ENCODE measurements at places on chromosomes 1 and 21.

DNA sequence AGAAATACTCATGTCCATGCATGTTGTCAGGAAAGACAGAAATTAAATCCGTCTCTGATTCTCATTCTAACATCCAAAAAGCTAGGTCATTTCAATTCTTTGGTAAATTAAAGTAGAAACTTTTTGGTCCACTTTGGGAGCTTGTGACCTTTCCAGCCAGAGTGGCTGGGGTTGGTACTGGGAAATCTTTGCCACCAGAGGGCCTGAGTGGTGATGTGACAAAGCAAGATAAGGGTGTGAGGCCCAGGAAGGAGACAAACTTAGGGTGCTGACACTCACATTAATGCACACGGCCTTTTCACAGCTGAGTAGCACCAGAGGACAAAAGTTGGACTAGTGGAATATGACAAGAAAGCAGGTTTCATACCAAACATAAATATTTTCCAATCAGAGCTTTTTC, 144.3 kb downstream of the DNM3 start:
- peak; percentile 13 for DNase-seq

GRCh38 chr1:30895382-30895943, 13.1 kb downstream of the SDC3 start:
- DNase-seq = no peak

DNA sequence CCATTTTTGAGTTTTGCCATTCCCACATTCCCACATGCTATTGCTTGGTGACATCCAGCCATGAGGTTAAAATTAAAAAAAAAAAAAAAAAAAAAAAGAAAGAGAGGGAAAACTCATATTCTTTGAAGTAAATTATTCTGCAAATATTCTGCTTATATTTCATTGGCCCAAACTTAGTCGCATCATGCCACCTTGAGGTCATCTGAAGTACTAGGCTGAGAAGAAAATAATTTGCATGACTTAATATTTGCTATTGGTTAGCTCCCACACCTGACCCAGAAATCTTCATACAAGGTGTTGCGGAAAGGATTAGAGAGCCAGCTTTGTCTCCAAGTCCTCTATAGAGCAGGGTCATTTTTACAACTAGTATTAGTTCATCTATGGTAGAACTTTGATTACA, 2206.0 kb downstream of the MRPL39 start:
- DNase-seq = peak; percentile 64

GRCh38 chr1:74857676-74858075, 124.7 kb downstream of the TYW3 start:
- DNase-seq = no peak

DNA sequence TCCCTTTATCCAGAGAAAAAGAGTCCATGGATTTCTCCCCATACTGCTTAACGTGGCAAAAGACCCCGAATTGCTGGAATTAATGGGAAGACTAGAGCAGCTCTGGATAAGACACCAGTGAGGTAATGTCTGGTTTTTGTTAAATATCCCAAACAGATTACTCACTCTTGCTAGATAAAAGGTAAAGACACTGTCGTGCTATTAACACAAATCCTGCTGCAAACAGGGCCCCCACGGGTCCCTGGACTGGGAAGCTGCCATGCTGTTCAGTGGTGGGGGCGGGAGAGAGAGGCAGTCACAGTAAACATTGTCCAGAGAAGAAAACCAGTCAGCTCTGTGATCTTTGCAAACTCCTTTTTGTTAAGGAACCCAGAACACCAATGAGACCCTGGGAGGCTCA, 15.2 kb upstream of the SRP9 start:
- DNase-seq = no peak

DNA sequence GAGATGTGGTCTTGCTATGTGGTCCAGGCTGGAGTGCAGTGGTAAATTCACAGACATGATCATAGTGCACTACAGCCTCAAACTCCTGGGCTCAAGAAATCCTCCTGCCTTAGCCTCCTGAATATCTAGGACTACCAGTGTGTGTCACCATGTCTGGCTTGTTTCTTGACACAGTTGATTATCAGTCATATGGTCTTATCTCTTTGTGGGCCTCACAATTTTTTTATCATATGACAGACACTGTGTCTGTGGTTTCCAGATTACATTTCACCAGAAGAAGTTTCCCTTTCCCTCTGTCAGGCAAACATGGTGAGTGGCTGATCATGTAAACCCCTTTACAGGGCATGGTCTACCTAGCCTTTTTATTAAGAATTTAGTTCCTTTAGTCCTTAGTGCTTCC, 96.1 kb downstream of the HFM1 start:
- DNase-seq = no peak

- DNase-seq = no peak
Measured at GRCh38 chr1:5481889-5482288, 510.3 kb downstream of the NPHP4 start.

GRCh38 chr1:220272047-220272840, at the start of gene RAB3GAP2:
RAB3GAP2 (minus strand) TSS chr1:220272453; CDS start chr1:220272337, 116 bp downstream.
- DNase-seq = peak; percentile 89

GRCh38 chr1:93615582-93616150, 66.0 kb downstream of the BCAR3 start:
- no peak for DNase-seq

Measured in NCI-H446 (cell line).